Cortex of kidney (tissue), 1 donor: ENCODE measurements at places on chromosomes 2 and 18.

GRCh38 chr18:64929036-64929435 is 780.1 kb upstream of the LINC00305 start:
- no peak for DNase-seq

DNA sequence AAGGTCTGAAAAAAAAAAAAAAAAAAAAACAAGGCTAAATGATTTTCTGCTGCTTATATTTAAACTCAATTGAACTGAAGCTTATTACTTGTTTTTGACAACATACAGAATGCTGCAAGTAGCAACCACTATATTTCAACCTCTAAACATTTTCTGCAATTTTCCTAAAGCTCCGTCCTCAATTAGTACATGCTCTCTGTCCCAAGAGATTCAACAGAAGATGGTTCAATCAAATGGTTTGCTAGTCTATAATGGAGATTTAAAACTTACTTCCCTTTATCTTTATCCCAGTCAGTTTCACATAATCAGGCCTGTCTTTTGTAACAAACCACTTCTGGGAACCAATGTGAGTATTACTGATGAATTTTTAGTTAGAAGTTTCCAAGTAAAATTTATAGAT is 485.1 kb upstream of the CDH7 start:
- DNase-seq = no peak

DNA sequence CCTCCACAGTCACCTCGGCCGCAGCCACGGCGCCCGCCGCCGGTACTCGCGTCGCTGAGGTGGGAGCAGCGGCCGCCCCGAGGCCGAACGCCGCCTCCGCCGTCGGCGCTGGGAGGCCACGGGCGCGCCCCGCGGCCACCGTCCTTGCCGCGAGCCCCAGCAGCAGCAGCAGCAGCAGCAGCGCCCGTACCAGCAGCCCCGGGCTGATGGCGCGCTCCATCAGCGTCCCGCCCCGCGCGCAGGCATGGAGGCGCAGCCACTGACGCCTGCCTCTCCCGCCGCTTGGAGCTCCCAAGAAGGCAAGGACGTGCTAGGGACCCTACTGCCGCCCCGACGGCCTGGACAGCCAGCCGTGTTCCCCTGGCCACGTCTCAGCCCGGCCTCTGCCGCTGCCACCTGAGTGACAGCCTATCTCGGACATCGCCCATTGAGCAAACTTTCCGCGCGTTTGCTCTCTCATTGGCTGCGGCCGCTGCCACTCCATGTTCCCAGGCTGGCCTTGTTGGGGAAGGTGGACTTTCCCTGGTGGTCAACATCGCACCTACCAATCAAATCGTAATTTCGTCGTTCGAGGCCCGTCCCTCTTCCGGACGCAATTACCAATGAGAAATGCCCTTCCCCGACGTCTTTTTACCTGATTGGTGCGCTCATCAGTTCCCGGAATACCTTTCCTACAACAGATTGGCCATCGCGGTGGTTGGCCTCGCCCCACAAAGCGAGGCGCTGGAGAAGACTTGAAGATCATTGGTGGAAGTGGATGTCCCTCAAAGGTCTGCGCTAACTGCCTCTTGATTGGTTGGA is at the start of gene EIF2AK3:
Gene EIF2AK3 (minus strand): TSS at position 410 of the 801 bp plus-strand sequence. CDS start 190 bp downstream, at position 220.
- DNase-seq = peak; percentile 64

GRCh38 chr2:139963863-139964355 is 1183.7 kb upstream of the NXPH2 start:
- no peak for DNase-seq

DNA sequence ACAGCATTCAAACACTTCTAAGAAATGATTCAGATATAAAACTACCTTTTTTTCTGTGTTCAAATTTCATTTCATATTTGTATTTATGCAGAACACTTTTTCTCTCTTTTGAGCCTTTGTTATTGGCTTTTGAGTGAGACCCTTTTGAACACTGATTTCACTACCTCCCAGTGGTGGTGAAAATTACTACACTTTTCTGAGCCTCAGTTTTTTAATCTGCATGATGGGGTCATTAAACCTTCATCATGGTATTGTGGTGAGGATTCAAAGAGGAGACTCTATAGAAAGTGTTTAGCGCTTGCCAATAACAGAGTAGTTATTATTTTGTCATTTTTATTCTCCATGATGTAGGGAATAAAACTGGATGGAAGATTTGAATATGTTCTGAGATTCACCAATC is 169.8 kb downstream of the THSD7B start:
- DNase-seq = no peak

DNA sequence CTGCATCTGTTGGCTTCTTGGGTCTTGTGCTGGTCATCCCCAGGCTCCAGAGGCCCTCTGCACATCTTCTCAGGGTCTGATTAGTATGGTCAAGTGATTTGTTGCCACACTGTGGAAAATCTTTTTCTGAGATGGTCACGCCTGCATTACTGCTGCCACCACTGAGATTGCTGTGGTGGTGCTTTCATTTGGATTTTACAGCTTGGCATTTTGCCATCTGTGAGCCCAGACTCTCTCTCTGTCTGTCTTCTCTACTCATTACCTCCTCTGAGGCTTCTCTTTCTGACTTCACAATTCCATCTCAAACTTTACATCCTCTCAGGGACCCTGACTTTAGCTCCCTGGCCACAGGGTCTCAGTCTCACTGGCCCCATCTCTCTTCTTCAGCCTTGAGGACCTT is 154.6 kb downstream of the LRRTM1 start:
- no peak for DNase-seq

GRCh38 chr2:168466190-168466737 is 10.2 kb downstream of the CERS6 start:
- no peak for DNase-seq

- DNase-seq = no peak
These were observed 21.1 kb downstream of the CASP10 start for GRCh38 chr2:201203916-201204654.

DNA sequence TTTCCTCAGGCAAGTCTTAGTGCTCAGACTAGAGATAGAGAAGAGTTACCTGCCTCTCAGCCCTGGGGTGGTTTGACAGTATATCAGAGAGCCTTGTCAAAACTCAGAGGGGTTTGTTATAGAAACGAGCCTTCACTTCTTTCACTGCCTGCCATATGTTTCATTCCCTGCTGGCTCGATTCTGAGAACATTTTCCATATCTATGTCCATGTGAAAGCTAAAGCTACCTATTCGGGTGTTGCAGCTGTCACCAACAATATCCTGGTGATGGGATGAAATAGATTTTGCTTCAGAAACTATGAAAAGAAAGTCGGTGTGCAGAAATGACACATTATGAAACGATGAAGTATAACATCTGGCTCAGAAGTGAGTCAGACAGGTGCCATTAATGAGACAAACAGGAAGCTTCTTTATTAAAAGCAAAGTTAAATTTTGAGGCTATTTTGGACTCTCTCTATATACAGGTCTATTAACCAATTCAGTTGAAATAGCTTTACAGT is 56.1 kb upstream of the TANK start:
- no peak for DNase-seq

- DNase-seq = no peak
These were observed 144.6 kb upstream of the SATB2 start for GRCh38 chr2:199602271-199602895.

DNA sequence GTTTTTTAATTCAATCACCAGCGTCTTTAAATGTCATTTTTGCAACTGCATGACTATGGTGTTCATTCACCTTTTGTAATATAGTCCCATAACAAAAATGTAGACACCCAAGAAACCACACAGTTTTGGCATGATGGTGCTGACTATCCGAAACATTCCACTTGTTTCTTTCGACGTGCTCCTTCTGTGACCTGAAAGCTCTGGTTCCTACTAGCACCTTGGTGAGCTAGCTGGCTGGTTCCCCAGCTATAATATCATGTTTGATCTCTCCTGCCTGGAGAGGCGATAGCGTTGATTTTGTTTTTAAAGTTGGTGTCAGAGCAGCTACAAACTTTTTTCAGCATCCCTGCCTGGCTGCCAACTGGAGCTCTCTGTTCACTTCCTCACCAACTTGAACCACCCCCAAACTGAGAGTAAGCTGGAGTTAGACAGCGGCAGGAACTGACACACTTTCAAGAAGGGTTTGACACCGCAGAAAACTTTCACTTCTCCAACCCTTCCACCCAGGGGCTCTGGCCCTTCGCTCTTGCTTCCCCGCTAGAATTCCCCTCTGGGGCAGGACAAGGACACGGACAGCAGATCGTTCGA is 1.1 kb downstream of the ATAD2B start:
- DNase-seq = no peak

GRCh38 chr2:176582990-176583481 is 313.8 kb downstream of the MTX2 start:
- DNase-seq = no peak

- DNase-seq = no peak
These were observed 39.9 kb upstream of the DARS1 start for GRCh38 chr2:136025057-136025973.

GRCh38 chr2:152387041-152387440 is 52.1 kb downstream of the FMNL2 start:
- no peak for DNase-seq

DNA sequence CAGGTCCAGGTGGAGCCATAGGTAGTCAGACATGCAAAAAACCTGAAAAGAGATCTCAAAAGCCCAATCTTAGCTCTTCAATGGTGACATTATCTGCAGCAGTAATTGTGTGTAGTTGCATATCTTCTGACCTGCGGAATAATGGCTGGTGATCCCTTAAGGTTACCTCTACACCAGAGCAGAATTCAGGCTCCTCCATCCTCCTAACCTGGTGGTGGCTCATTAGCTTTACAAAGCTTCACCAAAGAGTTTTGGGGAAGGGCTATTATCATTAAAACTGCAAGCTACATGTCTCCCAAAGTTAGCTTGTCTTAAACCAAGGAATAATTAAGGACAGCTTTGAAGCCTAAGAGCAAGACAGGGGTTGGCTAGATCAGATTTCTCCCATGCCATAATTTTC is 42.6 kb upstream of the CHST9 start:
- DNase-seq = no peak

GRCh38 chr2:26612522-26613240 is 28.5 kb downstream of the CIB4 start:
- DNase-seq = no peak

DNA sequence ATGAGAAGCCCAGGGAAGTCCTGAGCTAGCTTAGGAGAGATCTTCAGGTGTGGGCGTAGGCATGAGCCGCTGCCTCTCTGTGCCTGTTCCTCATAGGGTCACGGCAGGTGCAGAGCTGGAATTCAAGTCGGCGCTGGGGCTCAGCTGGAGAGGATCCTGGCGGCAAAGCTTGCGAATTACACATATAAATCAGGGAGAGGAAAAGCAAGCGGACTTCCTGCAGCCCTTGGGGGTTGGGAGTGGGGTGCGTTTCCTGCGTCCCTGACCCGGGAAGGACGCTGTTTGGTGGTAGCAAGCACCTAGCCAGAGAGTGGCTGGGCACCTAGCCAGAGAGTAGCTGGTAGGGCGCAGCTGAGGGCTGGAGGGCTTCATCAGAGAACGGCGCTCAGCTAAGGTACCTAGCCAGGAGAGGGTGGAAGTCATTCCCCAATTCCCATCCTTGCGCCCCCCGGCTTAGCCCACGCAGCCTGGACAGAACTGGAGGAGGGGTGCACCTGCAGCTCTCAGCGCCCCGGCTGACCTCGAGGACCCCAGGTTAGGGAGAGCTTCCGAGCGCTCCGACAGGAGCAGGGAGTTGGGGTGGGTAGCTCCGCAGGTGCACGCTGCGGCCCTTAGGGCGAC is 459 bp upstream of the EFR3B start:
- DNase-seq = no peak

DNA sequence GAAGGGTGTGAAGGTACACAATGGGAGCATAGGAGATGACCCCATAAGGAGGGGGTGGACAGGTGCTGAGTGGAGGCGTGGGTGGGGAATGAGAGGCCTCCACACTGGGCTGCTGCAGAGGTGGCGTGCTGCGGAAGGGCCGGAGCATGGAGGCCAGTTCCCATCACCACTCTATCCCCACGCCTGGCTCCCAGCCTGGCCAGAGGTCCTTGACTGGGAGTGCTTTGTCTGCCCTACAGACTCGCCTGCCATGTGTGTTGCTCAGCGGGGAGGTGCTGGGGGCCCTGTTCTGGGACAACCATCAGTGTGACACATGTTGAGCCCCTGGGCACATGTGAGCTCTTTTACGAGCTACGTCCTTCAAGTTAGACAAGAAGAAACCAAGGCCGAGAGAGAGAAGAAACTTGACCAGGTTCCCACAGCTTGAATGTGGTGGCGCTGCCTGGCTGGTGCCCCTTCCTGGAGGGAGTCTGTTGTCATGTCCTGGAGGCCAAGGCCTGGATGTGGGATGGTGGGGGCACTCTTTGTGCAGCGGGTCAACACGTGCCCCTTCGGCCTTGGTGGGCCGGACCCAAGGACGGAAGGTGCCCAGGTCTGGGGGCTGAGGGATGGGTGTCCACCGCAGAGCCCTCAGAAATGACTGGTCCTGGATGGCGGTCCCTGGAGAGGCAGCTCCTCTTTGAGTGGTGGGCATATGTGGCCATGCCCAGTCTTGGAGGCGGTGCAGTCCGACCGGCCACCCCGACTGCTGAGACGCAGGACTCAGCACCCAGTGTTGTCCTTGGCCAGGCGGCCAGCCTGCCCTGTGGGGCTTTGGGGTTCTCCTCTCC is 1.2 kb upstream of the INPP5D start:
- DNase-seq = no peak

DNA sequence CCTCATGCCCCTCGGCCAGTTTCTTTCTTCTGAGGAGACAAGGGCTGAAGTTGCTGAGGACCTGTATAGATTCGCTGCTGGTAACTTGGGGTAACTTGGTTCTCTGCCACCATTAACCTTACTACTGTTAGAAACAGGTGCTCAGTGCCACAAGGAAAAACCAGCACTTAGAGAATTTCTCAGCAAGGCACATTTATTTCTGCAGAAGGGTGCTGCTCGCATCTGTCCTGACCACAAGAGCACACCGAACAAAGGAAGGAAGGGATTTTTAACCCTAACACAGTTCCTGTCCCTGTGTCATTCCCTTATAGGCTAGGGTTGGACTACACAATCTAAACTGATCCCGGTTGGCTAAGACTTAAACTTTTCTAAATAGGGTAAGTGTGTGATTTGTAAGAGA is 154.1 kb downstream of the SOCS6 start:
- no peak for DNase-seq

GRCh38 chr2:16216558-16216945 is 276.2 kb downstream of the MYCN start:
- DNase-seq = no peak

DNA sequence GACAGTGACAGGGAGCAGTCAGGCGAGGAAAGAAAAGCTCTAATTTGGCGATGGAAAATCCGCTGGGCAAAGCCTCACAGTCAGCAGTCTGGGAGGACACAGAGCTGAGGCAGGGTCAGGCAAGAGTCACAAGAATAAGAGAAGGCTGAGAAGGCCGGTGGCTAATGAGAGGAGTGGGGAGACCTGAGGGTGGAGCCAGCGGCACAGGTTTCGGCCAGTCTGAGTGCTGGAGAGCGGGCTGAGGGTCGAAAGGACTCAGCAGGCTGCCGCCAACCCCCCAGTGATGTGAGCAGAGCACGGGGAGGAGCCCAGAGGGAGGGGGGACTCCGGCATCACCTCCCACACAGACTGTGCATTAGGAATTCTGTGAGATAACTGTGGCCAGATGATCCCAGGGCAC is 500.6 kb upstream of the MYT1L start:
- no peak for DNase-seq

- DNase-seq = no peak
These were observed 76.8 kb downstream of the CACNB4 start for GRCh38 chr2:152022090-152022489.

GRCh38 chr2:150530168-150530567 is 42.7 kb upstream of the RND3 start:
- no peak for DNase-seq

GRCh38 chr2:237434866-237435311 is 20.9 kb upstream of the COL6A3 start:
- DNase-seq = no peak

- DNase-seq = no peak
These were observed 268.7 kb downstream of the LRRTM1 start for GRCh38 chr2:80035749-80036285.

- no peak for DNase-seq
These were observed 20.5 kb upstream of the MYCN start for GRCh38 chr2:15919716-15920434.
